Activated T-cell treated with anti-CD3 and anti-CD28 coated beads, Interleukin-2, amount 50 U/mL, for 1 hour (primary cell): ENCODE measurements at places on chromosomes 5 and 9.

DNA sequence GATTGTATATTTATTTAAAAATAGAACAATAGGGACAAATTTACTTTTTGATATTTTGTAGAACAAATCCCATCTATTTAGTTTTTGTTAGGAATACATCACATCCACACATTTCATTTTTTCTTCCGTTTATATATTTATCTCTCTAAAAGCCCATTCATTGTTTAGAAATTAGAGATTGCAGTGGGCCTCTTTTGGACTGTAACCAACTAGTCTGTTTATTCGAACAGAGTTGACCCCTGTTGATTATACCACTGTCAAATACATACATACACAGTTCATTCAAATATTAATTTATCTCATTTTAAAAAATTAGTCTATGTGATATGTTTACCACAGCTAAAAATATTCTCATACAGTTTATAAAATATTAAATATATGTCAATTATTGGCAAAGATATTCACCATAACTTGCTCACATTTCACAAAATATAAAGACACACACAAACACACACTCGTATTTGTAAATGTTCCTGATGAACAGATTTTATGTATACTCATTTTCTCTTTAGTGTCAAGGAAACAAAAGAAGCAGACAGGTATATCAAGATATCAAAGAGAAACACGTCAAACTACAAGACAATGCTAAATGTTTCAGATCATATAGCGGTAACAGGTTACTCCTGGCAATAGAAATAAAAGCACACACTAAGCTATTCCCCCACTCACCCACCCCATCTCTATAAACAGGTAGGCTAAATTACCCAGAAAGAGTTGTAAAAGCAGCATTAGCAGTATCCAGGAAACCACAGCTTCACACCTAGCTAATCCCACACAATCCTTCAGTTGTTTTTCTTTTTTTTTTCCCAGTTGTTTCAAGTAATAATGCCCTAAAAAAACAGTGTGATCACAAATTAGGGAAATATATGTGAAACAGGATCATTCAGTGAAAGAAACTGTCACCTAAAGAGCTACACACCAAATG, 283.9 kb downstream of the ADAMTS6 start:
- DNase-seq: no peak

- no peak for DNase-seq
Observed at GRCh38 chr5:99005506-99005905, 76.7 kb upstream of the CHD1 start.

- DNase-seq: no peak
Observed at GRCh38 chr5:127696683-127697082, 6.5 kb upstream of the CCDC192 start.

GRCh38 chr5:15131909-15132308, 260.3 kb upstream of the ANKH start:
- no peak for DNase-seq

DNA sequence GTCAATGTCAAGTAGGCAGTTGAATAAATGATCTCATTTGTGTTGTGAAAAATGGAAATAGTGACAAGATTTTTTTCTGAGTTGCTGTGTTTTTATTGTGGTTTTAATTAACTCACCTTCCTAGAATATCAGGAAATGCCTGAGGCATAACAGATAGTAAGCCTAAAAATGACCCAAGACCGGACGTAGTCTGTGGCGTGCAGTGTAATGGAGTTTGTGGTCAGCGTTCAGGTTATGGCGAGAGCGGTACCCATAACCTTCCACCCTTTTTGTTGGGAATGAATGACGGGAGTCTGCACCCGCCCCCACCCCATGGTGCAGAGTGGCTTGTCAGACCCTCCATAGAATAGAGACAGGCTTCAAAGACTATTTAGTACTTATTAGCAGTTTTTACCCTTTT, 119.3 kb downstream of the GALNT10 start:
- no peak for DNase-seq

DNA sequence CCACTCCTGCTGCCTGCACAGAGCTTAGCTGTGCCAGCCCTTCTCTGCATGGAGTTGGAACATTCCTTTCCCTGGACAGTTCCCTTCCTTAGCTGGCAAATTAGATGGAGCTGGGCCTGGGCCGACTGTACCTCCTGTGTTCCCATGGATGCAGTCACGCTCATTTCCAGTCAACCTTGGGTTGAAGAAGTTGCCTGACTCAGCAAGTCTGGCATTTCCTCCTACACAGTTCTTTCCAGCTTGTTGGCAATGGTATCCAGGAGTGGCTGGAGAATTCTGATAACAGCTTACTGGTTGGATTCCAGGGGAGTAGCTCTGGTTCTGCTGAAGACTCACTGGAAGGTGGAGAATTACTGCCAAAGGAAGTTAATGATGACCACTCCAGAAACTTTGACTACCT, 9.2 kb upstream of the TAF1L start:
- DNase-seq: no peak

DNA sequence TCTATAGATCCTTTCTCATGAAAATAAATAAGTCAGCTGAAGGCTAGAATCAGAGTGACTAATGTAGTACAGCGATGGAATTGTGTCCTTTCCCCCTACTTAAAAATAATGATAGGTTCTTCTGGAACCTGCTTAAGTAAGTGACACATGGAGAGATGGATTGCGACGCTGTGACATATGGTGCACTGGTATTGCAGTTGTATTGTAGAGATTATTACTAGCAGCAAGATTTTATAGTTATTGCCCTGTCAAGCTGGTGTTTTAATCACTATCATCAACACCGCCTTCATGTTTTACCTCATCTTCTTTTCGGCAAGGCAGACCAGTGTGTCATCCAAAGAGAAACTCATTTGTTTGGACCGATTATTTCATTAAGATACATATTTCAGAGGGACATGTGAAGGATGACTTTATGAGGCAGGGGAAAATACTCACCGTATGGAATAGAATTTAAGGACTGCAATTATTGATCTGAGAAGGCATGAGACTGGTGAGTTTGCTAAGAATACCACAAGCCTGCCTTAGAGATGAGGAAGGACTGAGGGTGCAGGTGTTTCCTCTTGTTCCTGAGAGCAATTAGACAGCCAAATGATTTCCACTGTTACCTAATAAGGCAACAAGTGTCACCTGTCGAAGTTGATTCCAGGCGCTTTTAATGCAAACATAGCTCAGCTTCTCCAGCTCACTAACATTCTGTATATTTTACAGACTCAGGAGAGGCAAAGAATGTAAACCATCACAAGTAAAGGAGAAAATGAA, 1855.5 kb downstream of the MAT2B start:
- DNase-seq: no peak

DNA sequence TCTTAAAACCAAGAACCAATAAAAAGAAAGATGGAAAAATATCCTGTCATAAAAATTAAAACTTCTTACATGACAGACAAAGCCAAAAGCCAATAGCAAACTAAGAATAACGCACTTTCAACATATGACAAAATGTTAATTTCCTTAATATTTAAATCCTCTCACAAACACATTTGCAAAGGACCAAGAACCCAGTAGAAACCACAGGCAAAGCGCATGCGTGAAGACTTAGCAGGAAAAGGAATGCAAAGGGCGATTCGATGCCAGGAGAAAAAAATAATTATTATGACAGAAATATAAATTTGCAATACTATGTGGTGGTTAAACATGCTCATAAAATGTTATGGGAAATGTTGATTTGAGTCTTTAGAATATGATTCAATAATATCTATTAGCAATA, 39.9 kb upstream of the OLFM1 start:
- no peak for DNase-seq

DNA sequence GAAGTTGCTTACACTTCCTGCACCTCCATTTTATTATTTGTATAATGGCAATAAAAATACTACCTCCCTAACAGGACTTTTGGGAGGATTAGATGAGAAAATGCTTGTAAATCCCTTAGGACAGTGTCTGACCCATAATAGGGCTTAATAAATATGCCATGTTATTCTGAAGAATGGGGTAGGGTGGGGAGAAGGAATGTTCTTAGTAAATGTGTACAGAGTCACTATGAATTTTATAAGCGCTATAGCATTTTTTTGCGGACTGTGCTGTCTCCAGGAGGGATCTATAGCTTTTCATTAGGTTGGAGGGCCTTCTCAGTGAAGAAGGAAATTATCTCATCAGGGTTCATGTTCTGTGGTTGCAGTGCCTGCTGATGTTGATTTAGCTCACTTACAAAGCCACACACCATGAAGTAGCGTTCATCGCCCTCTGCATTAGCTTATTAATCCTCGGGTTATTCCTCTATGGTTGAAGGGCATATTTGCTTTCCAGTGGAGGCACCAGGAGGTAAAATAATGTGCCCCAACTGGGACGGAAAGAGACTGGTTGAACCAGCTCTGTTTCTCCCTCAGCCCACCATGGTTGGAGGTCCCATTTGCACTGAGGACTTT, 497.1 kb downstream of the ARHGEF28 start:
- no peak for DNase-seq

DNA sequence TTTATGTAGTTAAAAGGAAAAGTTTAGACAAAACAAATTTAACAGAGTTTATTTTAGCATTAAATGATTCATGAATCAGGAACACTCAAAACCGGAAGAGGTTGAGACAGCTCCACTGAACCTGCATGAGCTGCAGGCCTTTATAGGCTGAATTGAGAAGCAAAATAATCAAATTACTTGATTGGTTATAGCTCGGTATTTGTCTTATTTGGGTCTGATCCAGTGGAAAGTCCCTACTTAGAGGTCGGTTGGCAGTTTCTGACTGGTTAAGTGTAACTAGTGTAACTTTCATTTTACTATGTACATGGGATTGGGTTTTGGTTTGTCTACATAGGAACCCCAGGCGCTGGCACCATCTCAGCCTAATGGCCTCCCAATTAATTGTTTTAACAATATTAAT, 74.1 kb upstream of the PIK3R1 start:
- no peak for DNase-seq

DNA sequence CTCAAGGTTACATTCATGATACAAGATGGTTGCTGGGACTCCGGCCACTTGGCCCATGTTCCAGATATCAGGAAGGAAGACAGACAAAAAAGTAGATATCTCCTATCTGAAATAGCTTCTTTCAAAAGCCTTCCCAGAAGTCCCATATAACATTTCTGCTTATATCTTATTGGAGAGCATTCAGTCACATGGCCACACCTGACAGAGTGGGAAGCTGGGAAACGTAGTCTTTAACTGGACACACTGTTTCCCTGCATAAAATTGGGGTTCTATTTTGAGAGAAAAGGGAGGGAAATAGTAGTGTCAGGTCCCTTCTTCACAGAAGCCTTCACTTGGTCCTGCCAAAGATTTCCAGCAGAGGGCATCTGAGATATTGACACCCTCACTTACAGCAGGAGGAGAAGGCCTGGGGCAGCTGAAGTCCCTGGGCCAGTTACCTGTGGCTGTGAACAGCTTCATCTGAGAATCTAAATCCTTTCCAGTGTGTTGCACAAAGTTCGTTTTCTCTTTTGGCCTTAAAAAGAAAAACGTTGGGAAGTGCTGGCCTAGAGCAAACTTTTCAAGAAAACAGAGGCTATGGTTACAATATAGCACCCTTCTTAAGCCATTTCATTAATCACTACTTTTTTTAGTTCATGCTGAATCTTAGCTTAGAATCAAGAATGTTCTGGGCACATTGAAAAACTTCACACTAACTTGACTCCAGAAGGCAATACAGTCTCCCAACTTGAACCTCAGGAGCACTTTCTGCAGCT, 33.5 kb downstream of the SPEF2 start:
- peak; percentile 51 for DNase-seq

DNA sequence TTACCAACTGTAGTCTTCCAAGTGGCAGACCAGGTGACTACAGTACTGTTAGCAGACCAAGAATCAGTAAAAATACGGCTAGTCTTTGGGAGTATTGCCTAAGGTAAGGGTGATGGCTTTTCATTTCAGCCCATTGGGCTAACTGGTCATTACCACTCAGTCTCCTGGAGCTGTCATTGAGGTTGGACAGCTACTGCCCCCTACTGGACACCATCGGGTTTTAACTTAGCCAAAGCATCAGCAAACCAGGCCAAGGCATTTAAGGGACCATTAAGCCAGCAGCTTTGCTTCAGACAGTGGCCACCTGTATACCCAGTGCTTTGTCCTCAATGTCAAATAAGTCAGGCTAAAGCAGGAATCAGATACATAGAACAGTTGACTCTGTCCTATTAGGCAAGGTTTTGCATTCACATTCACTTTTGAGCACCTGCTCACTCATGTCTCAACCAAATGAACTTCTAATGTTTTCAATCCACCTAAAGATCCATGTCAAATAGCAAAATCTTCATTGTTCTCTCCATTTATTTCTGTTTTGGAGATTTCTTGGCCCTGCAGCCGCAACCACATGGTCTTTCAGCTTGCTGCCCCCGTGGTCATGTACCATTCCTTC, 117.2 kb downstream of the INVS start:
- DNase-seq: peak; percentile 43
